ENCODE measurements at places on chromosomes 12 and 14.

DNA sequence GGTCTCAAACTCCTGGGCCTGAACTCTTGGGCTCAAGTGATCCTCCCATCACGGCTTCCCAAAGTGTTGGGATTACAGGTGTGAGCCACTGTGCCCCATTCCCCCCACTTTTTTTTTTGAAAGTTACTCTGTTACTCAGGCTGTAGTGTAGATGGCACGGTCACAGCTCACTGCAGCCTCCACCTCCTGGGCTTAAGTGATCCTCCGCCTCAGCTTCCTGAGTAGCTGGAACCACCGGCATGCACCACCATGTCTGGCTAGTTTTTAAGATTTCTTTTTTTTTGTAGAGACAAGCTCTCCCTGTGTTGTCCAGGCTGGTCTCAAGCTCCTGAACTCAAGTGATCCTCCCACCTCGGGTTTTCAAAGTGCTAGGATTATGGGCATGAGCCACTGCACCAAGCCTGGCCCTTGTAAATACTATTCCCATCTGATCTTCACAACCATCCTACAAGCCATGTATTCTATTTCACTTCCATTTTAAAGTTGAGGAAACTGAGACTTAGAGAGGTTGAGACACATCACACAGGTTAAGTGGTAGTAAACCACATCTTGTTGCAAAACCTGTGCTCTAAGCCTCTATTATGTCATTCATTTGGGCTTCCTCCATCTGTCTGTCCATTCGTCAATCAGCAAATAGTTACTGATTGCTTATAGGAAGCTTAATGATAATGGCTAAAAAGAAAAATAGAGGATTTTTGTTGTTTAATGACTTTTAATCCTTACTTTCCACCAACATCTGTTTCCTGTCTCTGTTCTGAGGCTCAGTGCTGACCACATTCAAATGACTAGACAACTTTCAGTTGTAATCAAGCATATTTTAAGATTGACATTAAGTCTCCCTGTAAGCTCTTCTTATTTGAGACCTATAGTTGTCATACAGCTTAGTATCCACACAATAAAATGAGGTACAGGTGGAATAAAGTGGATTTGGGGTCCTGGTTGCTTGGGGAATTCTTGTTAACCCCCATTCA, 9.2 kb downstream of the ASCL4 start:
- DNase-seq, result no peak

DNA sequence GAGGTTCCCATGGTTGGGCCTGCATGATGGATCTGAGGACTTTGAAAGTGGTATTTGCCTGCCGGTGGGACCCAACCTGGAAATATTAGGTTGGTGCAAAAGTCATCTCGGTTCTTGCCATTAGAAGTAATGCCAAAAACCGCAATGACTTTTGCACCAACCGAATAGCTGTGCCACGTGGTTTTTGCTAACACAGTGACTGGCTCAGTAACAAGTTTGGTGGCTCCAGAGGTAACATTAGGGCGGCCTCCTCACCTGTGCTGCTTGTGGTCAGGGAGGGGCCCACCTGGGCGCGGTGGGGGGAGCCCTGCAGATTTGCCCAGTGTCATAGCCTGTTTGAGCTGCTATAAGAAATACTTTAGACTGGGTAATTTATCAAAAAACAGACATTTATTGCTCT, 1.8 kb downstream of the BDKRB2 start:
- no peak for DNase-seq

- DNase-seq, result no peak
Observed at GRCh38 chr12:21906919-21907493, 34.2 kb downstream of the ABCC9 start.

GRCh38 chr14:65850429-65851135, 438.1 kb downstream of the FUT8 start:
- peak; percentile 95 for DNase-seq

GRCh38 chr14:70714055-70714550, 72.4 kb downstream of the TTC9 start:
- DNase-seq, result peak; percentile 8

- DNase-seq, result no peak
Observed at GRCh38 chr12:106583242-106584103, 669 bp downstream of the RFX4 start.

DNA sequence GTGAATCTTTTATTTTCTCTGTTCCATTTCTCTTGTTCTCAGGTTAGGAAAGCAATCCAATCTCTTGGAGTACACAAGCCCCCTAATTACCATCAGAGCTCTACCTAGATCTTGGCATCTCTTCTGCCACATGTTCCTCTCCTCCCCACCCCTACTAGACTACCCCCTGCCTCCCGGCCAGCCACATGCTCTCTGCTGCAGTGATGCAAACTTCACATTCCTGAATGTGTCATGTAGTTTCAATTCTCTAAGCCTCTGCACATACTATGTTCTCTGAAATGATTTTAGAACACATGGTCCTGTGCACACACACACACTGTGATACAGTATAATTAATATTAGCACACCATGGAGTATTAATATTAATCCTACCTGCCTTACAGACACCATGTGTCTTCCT, 104.6 kb downstream of the EFCAB11 start:
- DNase-seq, result no peak

DNA sequence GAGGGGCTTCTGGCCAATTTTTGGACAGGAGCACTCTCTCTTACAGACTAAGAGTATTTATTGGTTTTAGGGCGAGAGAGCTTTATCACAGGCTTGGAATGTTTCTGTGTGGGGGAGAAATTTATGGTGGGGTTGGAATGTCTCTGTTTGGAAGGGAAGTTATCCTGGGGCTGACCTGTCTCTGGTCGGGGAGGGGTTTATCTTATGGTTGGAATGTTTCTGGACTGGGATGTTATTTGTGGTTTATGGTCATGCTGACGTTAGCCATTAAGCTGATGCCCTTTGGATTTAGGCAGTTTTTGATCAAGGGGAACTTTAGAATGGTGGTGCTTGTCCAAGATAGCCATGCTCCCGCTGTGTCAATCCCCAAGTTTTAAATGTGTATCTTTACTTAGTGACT, 614.8 kb downstream of the DIO2 start:
- DNase-seq, result no peak

- DNase-seq, result no peak
Observed at GRCh38 chr12:131872154-131873051, 22.0 kb upstream of the ULK1 start.

DNA sequence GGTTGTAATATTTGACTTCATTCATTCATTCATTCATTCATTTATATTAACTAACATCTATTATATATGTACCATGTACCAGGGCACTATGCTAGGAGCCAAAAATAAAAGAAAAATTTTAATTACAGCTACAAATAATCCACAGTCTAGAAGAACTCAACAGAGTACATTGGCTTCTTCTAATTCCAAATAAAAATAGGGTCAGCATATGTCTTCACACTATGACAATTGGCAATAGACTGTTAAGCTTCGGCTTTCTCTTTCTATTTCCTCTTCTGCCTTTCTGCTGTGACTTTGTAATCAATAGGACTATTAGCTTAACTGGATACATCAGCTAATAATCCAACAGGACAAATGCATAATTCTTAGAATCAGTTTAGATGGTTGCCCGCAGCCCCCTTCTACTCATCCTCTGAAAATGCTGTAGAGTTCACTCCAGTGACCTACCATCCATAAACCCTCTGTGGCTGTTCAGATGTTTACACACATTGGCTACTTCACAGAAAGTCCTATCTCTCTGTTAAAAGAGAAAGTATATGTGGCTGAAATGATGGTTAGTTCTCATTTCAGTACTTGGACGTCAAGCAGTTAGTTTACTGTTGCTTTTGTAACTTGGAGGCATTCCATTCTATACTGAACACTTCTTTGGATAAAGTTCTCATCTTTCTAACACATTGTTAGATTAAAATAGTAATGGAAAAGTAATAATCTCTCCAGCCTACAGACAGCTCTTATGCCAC, 445.5 kb upstream of the GARIN6 start:
- DNase-seq, result no peak

- no peak for DNase-seq
Observed at GRCh38 chr14:69002069-69002468, 23.0 kb upstream of the ACTN1 start.
